Activated naive CD8-positive, alpha-beta T cell treated with anti-CD3 and anti-CD28 coated beads, Interleukin-2, amount 10 ng/mL, durations not matched to agents 7 days and 5 days (primary cell): ENCODE measurements at places on chromosomes 13 and 19.

GRCh38 chr13:51785712-51786424 is 18.1 kb downstream of the DHRS12 start:
- no peak for DNase-seq

DNA sequence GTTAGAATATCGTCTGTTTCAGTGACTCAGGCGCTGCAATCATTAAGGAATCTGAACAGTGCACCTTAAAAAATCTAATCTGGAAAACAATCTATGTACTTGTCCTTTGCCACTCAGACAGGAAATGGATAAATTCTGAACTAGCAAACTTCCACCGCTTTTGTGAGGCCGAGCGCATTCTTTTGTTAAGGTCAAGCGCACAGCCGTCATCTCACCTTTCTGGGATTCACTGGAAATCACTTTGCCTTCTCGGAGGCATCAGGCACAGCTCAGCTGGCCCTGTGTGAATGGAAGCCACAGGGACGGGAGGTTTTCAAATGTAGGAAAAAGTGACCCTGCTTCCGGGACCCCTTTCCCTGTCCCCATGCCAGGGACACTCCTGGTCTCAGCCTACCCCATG is 28.2 kb upstream of the SPACA7 start:
- no peak for DNase-seq

DNA sequence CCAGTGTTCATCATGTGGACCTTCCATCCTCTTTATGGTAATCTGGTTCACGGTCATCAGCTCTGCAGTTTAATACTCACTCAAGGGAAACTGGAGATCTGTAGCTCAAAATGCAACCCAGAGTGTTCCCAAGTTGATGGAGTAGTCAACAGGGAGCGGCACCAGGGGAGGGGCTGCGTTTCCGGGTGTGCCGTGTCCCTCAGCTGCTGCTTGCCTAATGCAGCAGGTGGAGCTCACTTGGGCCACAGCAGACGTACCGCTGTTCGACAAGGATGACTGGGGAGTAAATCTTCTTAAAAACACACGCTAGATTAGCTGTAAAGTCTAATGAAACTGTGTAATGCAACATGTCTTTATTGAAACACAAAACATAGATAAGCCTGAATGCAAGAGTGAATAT is 81.1 kb downstream of the TNFSF13B start:
- no peak for DNase-seq

DNA sequence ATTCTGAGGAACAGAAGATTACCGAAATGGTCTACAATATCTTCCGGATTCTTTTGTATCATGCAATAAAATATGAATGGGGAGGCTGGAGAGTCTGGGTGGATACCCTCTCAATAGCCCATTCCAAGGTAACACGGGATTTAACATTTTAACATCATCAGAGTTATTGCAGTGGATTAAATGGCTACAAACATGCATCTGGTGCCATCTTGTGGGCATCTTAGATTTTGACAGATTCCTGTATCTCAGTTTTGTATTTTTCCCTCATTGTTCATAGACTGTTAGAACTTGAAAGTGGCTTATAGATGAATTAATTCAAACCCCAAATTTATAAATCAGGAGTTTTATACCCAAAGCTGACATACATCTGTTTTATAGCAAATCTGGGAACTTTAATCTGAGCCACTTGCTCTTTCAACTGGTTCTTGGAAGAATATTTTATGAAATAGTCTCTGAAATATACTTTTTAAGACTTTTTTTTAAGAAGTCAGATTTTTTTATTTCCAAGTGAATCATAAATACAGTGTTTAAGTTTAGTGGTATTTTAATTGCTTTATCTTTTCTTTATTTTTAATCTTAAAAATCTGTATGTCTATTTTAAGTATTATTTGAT is 215.2 kb downstream of the NBEA start:
- no peak for DNase-seq

GRCh38 chr13:86601351-86601750 is 802.1 kb upstream of the SLITRK6 start:
- DNase-seq: no peak

GRCh38 chr19:11405846-11406643 is 13.1 kb downstream of the RGL3 start:
- DNase-seq: peak; percentile 50

- DNase-seq: no peak
These were observed 28.4 kb downstream of the UBAC2 start for GRCh38 chr13:99228737-99229691.

GRCh38 chr19:55464039-55464661 is 401 bp downstream of the C19orf85 start:
- DNase-seq: peak; percentile 24

DNA sequence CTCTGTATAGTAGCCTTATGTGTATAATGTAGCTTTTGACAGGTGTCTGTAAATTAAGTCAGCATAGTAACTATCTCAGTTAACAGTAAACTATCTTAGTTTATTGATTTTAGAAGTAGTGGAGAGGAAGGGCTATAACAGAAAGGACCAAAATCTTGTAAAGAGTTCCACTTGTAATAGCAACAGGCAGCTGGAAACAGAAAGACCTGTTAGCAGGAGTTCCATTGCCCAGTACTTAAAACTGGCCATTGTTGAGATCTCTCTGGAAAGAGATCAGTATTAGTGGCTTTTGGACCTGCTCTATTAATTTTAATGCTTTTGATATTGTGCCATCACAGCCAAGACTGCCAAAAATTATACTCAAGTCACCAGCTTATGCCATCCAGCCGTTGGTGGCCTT is 32.0 kb upstream of the GARRE1 start:
- DNase-seq: no peak

- DNase-seq: no peak
These were observed 661.0 kb upstream of the MIR17HG start for GRCh38 chr13:90686442-90686841.

- DNase-seq: no peak
These were observed 1.5 kb upstream of the PRR12 start for GRCh38 chr19:49589502-49589905.

DNA sequence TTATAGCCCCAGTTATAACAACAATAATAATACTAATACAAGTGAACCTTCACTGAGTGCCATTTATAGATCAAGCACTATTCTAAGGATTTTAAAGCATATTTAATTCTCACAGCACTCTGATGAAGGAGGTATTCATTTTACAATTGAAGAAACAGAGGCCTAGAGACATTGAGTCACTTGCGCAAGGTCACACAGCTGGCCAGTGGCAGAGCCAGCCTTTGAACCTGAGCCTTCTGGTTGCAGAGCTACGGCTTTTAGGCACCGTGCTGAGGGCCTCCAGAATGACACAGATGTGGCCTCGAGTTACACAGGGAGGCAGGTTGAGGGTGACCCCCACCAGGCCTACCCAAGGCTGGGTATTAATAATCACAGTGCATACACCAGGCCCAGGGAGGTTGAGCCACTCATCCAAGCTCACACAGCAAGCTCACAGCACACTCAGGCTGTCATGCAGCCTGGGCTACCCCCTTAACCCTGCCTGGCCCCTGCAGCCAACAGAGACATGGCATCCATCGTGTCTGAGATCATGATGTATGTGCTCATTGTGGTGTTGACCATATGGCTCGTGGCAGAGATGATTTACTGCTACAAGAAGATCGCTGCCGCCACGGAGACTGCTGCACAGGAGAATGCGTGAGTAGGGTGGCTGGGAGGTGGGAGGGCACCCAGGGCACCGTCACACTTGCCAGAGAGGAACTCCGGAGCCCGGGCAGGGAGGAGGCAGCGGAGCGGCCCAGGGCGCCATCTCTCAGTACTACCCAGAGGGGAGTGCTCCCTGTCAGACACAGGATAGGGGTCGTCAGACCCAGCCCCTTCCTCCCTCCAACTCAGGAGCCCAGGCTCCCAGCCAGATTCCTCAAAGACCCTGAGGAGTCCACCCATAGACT is 2.7 kb upstream of the HPN start:
- no peak for DNase-seq
